Heart right ventricle (tissue), 16 donors: ENCODE measurements at places on chromosomes 6 and 20. TPM values are rescaled to one million over a fixed set of nuclear protein-coding genes. Genes with fewer than 3 reads are reported as not detected.

DNA sequence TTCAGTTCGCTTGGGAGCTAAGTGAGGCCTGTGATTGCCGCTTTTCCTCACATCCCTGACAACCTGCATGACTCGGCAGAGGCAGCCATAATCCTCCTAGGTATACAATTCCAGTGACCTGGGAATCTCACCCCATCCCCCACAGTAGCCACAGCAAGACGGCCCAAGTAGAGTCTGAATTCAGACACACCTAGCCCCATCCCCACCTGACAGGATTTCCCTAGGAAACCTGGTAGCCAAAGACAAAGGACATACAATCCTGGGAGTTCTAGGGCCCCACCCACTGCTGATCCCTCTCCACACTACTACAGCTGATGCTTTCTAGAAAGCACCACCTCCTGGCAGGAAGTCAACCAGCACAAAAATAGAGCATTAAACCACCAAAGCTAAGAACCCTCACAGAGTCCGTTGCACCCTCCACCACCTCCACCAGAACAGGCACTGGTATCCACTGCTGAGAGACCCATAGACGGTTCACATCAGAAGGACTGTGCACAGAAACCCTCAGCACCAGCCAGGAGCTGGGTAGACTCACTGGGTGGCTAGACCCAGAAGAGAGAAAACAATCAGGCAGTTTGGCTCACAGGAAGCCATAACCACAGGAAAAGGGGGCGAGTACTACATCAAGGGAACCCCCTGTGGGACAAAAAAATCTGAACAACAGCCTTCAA lies 17.9 kb upstream of the RUNX2 start:
- H3K4me1 ChIP-seq: no peaks in the 10 kb centered on the region
- no peaks in the 10 kb centered on the region for H3K27me3 ChIP-seq
- H3K36me3 ChIP-seq: no peaks in the 10 kb centered on the region
- H3K4me3 ChIP-seq: no peak overlapping the region
- DNase-seq: no peak

- DNase-seq: peak; percentile 70
- H3K4me1 ChIP-seq: peaks cover 41% of the 10 kb centered on the region
- no peaks in the 10 kb centered on the region for H3K36me3 ChIP-seq
- peaks cover 16% of the 10 kb centered on the region for H3K27me3 ChIP-seq
- H3K4me3 ChIP-seq: peak within 1 kb of the TSS; percentile 55
Observed at GRCh38 chr20:62642051-62642665, at the start of gene SLCO4A1. SLCO4A1 (plus strand) TSS chr20:62642503; CDS start chr20:62656455, 13,952 bp downstream.

GRCh38 chr6:6515691-6516607 lies 72.6 kb upstream of the LY86 start:
- H3K4me3 ChIP-seq: no peak overlapping the region
- no peaks in the 10 kb centered on the region for H3K36me3 ChIP-seq
- no peak overlapping the region for H3K27ac ChIP-seq
- no peaks in the 10 kb centered on the region for H3K4me1 ChIP-seq
- H3K27me3 ChIP-seq: no peaks in the 10 kb centered on the region
- DNase-seq: no peak

DNA sequence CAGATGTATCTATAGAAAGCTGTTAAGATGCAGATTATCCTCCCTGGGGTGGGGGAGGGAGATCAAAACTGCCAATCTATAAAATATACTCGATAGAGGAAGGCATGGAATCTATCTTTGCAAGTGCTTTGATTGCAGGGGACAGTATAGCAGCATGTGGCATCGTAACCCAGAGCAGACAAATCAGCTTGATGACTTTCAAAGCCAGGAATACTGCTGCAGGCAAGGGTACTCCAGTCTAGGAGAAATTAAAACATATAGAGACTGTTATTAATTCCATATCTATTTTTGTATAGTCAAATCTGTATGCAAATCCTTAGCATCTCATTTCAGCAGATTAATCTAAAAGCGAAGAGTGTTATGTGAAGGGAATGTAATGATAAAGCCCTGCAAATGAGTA lies 159.4 kb downstream of the MMS22L start:
- no peaks in the 10 kb centered on the region for H3K36me3 ChIP-seq
- H3K4me1 ChIP-seq: no peaks in the 10 kb centered on the region

DNA sequence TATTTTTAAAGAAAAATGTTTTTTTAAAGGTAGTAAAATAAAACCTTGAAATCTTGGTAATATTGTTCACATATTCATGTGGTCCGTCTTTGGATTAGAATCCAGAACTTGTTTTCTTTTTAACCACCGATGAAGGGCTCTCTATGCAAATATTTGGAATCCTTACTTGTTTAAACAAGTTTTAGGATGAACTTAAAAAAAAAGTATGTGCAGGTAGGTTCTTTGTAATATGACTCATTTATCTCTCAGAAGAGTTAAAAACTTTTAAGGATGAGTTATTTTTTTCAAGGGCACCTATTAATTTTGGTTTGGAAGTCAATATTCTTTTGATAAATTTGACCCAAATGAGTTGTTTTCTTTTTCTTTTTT lies 8.9 kb downstream of the DSP start:
- no peaks in the 10 kb centered on the region for H3K36me3 ChIP-seq
- DNase-seq: no peak
- H3K27me3 ChIP-seq: peaks cover 29% of the 10 kb centered on the region

Gene TMEM200A
- total RNA-seq: 0.15 TPM

- H3K27me3 ChIP-seq: no peaks in the 10 kb centered on the region
- H3K4me1 ChIP-seq: no peaks in the 10 kb centered on the region
- H3K36me3 ChIP-seq: no peaks in the 10 kb centered on the region
- no peak for DNase-seq
- no peak overlapping the region for H3K27ac ChIP-seq
- no peak overlapping the region for H3K4me3 ChIP-seq
Observed at GRCh38 chr6:7921632-7922092, 11.1 kb upstream of the TXNDC5 start.

GRCh38 chr20:14986026-14986655 lies 648.7 kb upstream of the FLRT3 start:
- no peaks in the 10 kb centered on the region for H3K36me3 ChIP-seq
- no peak for DNase-seq
- no peak overlapping the region for H3K4me3 ChIP-seq
- no peaks in the 10 kb centered on the region for H3K27me3 ChIP-seq
- H3K4me1 ChIP-seq: peaks cover 5% of the 10 kb centered on the region

- no peaks in the 10 kb centered on the region for H3K27me3 ChIP-seq
- peaks cover 4% of the 10 kb centered on the region for H3K4me1 ChIP-seq
- peak overlapping the region; percentile 59 for H3K27ac ChIP-seq
- no peak for DNase-seq
- H3K4me3 ChIP-seq: peak overlapping the region; percentile 2
Observed at GRCh38 chr6:110882274-110882619, 7.7 kb downstream of the AMD1 start.

Gene HLA-DOA
- 2.1 TPM for total RNA-seq

GRCh38 chr6:17393892-17394631 lies 667 bp downstream of the CAP2 start:
- H3K36me3 ChIP-seq: no peaks in the 10 kb centered on the region
- H3K27ac ChIP-seq: peak overlapping the region; percentile 80
- H3K4me1 ChIP-seq: peaks cover 8% of the 10 kb centered on the region
- peak; percentile 23 for DNase-seq
- H3K27me3 ChIP-seq: peaks cover 37% of the 10 kb centered on the region

- peaks cover 5% of the 10 kb centered on the region for H3K4me1 ChIP-seq
- H3K27me3 ChIP-seq: no peaks in the 10 kb centered on the region
- H3K27ac ChIP-seq: no peak overlapping the region
- no peaks in the 10 kb centered on the region for H3K36me3 ChIP-seq
- H3K4me3 ChIP-seq: no peak overlapping the region
- no peak for DNase-seq
Observed at GRCh38 chr6:21955053-21955595, 341.7 kb downstream of the PRL start.

Gene TCP11
- total RNA-seq: not detected

GRCh38 chr6:71545905-71546304 lies 257.3 kb downstream of the OGFRL1 start:
- H3K36me3 ChIP-seq: no peaks in the 10 kb centered on the region

Gene NKX2-2
- not detected for total RNA-seq

GRCh38 chr6:164102693-164103092 lies 688.2 kb downstream of the QKI start:
- no peak overlapping the region for H3K4me3 ChIP-seq
- no peak for DNase-seq
- H3K27me3 ChIP-seq: no peaks in the 10 kb centered on the region
- no peaks in the 10 kb centered on the region for H3K36me3 ChIP-seq

DNA sequence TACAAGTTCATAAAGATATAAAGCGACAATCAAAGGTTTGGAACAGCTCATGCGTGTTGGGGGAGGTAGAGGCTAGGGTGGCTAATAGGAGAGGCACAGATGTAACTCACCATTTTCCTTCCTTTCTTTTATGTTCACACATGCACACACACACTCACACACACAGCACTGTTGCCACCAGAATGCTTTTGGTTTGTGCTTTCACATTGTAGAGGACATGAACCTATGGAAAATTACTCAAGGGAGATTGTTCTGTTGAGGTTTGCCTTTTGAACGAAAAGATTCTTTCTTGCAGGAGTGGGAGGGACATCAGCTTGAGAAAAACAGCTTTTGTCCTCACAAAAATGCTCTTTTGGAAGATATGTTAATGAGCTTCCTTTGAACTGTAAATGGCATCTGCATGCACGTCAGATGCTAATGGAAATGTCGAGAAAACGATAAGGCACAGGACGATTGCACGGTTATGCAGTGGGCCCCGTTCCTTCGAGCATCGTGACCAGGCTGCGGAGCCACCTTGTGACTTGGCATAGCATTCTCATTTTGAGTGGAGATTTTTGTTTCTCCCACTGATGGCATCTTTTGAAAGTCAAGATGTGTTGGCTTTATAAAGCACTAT lies 724.1 kb downstream of the KIF16B start:
- H3K36me3 ChIP-seq: no peaks in the 10 kb centered on the region
- no peaks in the 10 kb centered on the region for H3K4me1 ChIP-seq
- H3K27me3 ChIP-seq: no peaks in the 10 kb centered on the region
- H3K27ac ChIP-seq: no peak overlapping the region
- no peak for DNase-seq
- H3K4me3 ChIP-seq: no peak overlapping the region
